ENCODE measurements at places on chromosomes 4 and X. TPM values are rescaled to one million over a fixed set of nuclear protein-coding genes. Genes with fewer than 3 reads are reported as not detected.

DNA sequence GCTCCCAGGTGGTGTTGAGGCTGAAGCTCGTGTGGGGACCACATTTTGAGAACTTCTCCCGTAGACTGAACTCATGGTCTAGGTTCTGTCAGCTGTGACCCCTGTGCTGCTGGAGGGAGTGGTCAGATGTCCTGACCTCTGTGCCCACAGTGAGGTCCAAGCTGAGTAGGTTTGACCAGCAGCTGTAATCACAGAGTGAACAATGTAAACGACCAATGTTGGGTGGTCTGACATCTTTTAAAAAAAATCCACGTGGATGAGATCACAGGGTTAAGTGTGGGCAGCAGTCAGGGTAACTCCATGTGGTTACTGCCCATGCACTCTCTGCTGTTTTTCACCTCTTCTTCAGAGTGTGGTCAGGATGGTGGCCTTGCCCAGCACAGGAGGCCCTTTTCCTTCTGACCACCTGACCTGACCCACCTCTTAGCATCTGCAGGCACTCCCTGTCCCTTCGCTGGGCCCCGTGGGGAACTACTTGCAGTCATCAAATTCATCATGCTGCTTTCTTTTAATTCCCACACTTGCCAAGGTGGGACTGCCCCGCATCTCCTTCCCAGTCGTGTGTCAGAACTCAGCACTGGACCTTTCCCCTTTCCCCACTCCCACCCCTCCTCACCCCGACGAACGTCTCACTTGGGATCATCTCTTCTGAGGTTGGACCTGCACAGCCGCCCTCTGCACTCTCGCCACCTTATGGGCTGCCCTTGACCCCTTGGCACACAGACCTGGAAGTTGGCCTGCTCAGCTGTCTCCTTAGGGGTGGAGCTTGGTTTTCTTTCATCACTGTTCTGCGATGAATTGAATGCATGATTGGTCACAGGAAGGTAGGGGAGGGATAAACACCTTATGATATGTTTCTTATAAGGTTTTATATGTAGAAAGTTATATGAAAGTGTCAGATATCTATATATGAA lies 120.1 kb downstream of the PTTG2 start:
- no peak for DNase-seq
- H3K4me3 ChIP-seq, result no peak overlapping the region
- H3K4me1 ChIP-seq, result peaks cover 4% of the 10 kb centered on the region

DNA sequence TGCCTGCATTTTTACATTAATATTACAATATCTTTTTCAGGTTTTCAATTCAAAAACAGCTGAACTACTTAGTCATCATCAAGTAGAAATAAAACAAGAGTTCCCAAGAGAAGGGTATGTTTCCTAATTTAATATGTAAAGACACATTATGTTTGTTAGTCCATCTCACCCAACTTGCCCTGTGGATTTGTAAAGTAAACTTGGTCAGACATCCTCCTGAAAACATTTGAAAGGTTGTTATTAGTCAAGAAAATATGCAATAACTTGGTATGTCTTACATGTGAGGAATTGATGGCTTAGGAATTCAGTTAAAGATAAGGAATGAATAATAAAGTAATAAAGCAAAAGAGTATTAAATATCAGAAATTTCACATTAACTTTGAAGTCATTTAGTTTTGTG lies 12.2 kb downstream of the GK start:
- no peak overlapping the region for H3K27ac ChIP-seq
- no peak overlapping the region for H3K4me3 ChIP-seq
- H3K27me3 ChIP-seq, result no peaks in the 10 kb centered on the region
- no peaks in the 10 kb centered on the region for H3K36me3 ChIP-seq
- H3K4me1 ChIP-seq, result peaks cover 8% of the 10 kb centered on the region

- H3K27ac ChIP-seq, result no peak overlapping the region
- no peaks in the 10 kb centered on the region for H3K4me1 ChIP-seq
- no peaks in the 10 kb centered on the region for H3K36me3 ChIP-seq
- no peak overlapping the region for H3K4me3 ChIP-seq
- no peak for DNase-seq
These were observed 187.3 kb upstream of the RASGEF1B start for GRCh38 chr4:81659051-81659450.

GRCh38 chrX:41604766-41605543 lies 83.8 kb upstream of the GPR34 start:
- no peaks in the 10 kb centered on the region for H3K27me3 ChIP-seq
- no peak for DNase-seq
- H3K27ac ChIP-seq, result peak overlapping the region; percentile 84

- H3K36me3 ChIP-seq, result no peaks in the 10 kb centered on the region
- peak overlapping the region; percentile 36 for H3K4me3 ChIP-seq
- DNase-seq, result peak; percentile 97
- H3K27ac ChIP-seq, result peak overlapping the region; percentile 70
These were observed 29.6 kb downstream of the TLR10 start for GRCh38 chr4:38752941-38753806.

DNA sequence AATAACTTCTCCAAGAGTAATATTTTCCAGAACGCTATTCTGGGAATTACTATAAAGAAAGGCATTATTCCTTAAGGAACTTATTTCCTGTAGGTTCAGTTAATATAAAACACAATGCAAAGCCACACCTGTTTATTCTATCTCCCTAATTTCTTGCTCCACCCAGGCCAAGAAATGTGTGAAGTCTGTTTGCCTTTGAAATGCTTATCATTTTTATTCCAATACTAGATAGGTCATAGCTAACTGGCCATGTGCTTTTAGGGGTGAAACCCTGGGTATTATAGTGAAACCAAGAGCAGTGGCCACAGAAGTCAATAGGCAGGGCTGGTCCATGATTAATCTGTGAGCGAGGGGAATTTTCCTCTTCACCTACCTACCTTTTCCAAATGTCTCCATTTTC lies 14.8 kb downstream of the CXCL3 start:
- H3K4me1 ChIP-seq, result 0 out of 2 replicates have a peak, but pooled peaks cover 2% of the 10 kb centered on the region
- H3K4me3 ChIP-seq, result no peak overlapping the region
- DNase-seq, result no peak
- H3K36me3 ChIP-seq, result no peaks in the 10 kb centered on the region

DNA sequence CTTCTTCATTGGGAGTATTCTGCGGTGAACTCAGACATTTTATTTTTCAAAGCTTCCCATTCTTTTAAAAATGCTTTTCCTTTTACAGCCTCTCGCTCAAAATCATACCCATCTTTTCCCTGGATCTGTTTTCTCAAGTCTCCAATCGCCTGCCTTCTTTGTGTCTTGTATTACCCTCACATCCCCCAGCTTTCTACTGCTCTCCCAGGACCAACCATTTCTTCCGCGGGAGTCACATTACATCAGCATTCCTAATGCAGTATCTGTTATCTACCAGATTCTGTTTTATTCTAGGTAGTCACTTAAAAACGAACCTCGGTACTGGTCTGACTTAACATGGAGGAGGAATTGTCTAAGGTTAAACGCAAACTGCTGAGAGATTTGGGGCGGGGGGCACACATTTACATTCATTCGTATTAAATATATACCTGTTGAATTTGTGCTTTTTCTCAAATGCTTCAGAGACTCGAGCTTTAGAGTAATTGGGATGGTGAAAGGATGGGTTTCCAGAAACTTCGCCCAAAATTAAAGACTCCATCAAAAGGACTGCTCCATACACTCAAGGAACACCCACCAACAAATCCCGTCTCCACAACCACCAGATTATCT lies 493 bp upstream of the UCHL1 start:
- peak overlapping the region; percentile 90 for H3K27ac ChIP-seq
- peak overlapping the region; percentile 65 for H3K4me3 ChIP-seq
- H3K27me3 ChIP-seq, result no peaks in the 10 kb centered on the region
- H3K36me3 ChIP-seq, result peaks cover 27% of the 10 kb centered on the region

DNA sequence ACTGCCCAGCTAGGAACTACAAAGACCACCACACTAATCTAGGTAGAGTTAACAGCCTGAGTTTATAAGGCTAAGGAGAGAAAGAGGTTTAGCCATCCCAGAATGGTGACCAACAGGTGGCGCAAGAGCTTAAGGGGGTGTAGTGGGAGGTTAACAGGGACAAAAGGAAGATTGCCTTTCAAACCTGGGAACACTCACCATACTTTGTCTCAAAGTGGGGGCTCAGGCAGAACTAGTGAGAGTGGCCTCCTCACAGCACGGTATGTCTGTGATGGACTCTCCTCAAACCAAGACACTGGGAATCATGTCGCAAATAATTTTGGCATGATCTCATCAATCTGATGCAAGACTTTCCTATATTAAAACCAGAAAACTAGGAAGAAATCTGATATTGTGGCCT lies 23.4 kb downstream of the CCNI start:
- no peaks in the 10 kb centered on the region for H3K27me3 ChIP-seq
- DNase-seq, result peak; percentile 92
- no peak overlapping the region for H3K4me3 ChIP-seq

DNA sequence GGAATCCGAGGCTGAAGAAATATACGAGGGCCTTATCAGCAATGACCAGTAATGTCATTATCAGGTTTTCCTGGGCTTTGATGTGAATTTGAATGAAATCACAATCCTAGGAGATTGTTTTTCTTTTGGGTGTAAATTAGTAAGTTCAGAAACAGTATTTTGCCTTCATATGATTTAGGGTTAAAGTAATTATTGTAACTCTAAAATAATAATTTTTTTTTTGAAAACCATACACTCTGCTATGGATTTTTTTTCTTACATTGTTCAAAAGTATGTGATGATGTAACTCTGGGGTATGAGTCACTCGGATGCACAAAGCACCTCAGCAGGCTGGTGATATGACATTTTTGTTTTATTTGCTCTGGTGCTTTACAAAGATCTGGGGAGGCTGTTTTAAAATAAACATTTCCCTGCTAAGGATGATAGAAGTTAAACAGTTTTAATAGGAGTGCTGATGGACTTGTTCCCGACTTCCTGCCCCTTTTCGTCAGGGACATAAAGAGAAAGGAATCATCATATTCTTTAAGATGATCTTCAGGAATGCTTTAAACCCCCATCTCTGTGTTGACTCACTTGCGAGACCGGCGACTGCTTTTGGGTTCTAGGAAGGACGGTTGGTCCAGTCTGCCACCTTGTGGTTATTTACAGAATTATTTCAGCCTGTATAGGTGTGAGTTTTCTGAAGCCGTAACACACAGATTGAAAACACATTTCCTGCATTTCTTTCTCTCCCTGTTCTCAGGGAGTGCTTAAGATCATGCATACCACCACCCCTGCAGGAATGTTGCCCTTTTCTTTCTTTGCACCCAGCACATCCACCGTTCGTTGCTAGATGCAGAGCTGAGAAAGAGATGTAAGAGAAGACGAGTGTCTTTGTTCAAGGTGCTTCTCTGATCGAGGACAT lies 72.5 kb downstream of the RAPGEF2 start:
- peak overlapping the region; percentile 89 for H3K27ac ChIP-seq
- no peaks in the 10 kb centered on the region for H3K36me3 ChIP-seq
- peaks cover 68% of the 10 kb centered on the region for H3K4me1 ChIP-seq
- H3K4me3 ChIP-seq, result no peak overlapping the region

The IQCM gene
- total RNA-seq, result not detected

The CXCL1 gene
- total RNA-seq, result 1.9 TPM

The MAEA gene
- 120 TPM for total RNA-seq

The EDA gene
- 19.6 TPM for total RNA-seq

The HTRA3 gene
- total RNA-seq, result 3.6 TPM

The MAGEB1 gene
- total RNA-seq, result not detected

The SCML1 gene
- total RNA-seq, result 4.0 TPM

The DCLK2 gene
- 0.49 TPM for total RNA-seq

The OGT gene
- 128 TPM for total RNA-seq

Measured in GM23338 (cell line).